ENCODE measurements at places on chromosomes 5 and 9. TPM values are rescaled to one million over a fixed set of nuclear protein-coding genes. Genes with fewer than 3 reads are reported as not detected.

The DOK3 gene
- total RNA-seq, result 12.2 TPM

The PCDHGA3 gene
- total RNA-seq, result not detected

The IFNA13 gene
- not detected for total RNA-seq

The OCLN gene
- total RNA-seq, result 66.5 TPM

The FRMPD1 gene
- not detected for total RNA-seq
